ENCODE measurements at places on chromosomes 13 and 19.

DNA sequence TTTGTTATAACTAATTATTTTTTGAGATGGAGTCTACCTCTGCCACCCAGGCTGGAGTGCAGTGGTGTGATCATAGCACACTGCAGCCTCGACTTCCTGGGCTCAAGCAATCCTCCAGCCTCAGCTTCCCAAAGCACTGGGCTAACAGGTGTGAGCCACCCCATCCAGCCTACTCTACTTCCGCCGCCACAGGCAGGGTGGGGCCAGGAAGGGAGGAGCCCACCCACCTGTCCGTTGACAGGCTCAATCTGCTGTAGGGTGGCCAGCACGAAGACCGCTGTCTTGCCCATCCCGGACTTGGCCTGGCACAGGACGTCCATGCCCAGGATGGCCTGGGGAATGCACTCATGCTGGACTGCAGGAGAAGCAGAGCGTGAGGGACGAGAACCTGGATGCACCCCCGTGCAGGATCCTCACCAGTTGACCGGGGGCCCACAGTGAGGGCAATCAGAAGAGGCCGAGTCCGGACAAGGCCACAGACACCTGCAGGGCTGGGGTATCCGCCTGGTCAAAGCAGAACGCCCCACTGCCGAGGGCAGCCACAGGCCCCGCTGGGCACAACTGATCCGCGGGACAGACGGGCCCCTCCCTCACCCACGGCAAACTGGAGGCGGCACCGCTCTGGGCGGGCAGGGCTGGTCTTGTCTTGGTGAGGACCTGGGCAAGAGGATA is 6.7 kb downstream of the DDX39A start:
- DNase-seq = no peak

- DNase-seq = no peak
These were observed 133.5 kb upstream of the MIR17HG start for GRCh38 chr13:91214031-91214430.

GRCh38 chr13:107993239-107993949 is 221.9 kb downstream of the LIG4 start:
- DNase-seq = no peak

DNA sequence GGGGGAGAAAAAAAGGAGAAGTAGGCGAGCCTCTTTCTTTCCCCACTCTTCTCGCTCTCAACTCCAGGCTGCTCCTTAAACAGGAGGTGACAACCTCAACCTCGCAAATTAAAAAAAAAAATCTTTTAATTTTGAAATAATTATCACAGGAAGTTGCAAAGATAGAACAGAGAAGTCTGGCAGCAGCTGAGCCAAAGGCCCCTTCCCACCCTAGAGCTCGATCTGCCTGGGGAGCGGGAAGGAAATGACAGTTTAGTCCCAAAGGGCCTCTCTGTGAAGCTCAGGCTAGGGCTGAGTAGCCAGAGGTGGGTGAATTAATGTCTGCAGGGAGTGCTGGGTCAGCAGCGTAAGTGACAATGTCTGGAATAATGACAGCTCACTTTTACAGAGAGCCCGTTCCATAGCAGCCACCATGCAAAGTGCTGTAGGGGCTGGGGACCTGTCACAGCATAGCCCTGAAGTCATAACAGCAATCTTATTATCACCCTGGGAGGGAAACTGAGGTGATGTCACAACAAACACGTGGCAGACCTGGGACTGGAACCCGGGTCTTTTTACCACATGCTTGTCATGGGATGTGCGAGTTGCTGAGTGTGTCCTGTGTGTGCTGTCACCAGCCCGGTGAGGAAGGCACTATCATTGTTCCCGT is 8.8 kb upstream of the CD22 start:
- no peak for DNase-seq

DNA sequence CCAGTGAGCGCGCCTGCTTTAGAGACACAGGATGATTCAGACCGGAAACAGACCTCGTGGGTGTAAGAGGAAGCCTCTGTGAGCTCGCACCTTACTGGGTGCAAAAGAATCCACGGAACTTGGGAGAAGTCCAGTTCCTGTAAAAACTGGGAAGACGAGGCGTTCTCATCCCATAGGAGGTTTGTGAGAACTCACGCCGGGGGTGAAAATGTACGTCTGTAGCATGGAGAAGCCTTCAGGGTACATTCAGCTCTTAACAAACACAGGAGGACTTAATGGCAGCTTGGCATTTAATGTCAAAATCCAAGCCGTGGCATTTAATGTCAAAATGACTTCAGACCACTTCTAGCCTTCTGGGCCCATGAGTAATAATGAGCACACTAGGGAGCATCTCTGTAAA is 17.4 kb upstream of the OR7D2 start:
- DNase-seq = no peak

DNA sequence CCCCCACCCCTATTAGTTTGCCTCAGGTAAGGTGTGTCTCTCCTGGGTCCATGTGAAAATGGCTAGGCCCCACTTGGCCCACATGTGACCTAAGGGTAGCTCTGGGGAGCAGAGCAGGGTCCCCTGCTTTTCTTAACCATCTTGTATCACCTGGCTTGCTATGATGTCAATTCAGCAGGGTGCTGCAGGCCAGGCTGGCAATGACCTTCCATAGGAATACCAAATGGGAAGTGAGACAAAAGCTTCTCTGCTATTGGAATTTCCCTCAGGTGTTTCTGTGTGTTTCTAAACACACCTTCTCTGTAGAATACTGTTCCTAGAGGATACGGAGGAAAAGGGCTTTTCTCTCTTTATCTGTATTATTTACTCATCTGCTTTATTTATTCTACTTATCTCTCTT is 35.7 kb upstream of the DACH1 start:
- no peak for DNase-seq

- peak; percentile 16 for DNase-seq
These were observed 729.4 kb upstream of the SGCG start for GRCh38 chr13:22451327-22451741.

DNA sequence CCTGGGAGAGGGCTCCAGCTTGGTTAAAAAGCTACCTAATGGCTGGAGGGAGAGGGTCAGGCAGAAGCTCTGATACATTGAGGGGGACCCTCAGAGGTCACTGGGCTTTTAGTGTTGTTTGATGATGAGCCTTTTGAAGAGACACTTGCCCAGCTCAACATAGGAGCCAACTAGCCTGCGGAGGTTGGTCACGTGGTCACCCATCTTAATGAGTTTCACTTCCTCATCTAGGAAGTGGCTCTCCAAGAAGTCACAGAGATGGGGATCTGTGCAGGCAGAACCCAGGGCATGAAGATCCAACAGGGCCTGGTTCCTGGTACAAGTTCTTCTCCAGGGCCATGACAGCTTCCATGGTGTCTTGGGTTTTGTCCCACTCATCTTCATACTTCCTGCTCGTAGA is 33.4 kb downstream of the IPO5 start:
- no peak for DNase-seq

DNA sequence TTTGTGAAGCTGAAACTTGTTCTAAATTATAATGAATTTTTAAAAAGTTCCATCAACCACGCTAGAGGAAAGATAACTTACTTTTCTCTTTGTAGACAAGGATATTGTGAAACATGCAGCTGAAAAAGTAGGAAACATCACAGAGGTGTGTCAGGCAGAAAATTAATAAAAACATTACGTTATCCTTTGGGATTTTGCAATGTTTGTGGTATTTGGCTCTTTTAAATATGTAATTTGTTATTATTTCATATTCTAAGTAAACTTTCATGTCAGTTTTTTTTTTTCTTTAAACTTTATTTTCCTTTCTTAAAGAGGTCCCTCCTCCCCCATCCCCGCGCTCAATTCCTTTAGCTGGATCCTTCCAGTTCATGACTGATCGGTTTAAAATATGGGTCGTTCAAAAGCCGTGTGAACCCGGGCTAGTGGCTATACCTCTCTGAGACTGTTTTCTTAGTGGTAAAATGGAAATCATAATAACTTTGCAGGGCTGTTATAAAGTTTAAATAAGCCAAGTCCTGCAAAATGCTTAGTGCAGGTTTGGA is 740 bp upstream of the CCDC61 start:
- DNase-seq = no peak

- no peak for DNase-seq
These were observed 687 bp downstream of the MATK start for GRCh38 chr19:3785451-3785937.

DNA sequence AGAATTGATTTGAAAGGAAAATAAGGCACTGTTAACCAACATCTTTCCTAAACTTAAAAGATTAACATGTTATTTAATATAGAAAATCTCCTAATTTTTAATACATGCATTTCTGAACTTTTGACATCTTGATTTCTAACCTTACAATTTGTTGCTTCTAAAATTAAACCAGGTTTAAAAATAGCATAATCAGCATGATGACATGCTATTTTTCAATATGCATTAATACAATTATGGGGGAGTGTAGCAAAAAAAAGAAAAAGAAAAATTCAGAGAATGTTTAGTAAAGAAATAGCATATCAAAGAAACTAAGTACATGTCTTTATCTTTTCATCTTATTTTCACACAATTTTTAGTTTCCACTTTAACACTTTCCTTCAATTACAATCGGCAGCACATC is 98.7 kb downstream of the PCDH9 start:
- no peak for DNase-seq

DNA sequence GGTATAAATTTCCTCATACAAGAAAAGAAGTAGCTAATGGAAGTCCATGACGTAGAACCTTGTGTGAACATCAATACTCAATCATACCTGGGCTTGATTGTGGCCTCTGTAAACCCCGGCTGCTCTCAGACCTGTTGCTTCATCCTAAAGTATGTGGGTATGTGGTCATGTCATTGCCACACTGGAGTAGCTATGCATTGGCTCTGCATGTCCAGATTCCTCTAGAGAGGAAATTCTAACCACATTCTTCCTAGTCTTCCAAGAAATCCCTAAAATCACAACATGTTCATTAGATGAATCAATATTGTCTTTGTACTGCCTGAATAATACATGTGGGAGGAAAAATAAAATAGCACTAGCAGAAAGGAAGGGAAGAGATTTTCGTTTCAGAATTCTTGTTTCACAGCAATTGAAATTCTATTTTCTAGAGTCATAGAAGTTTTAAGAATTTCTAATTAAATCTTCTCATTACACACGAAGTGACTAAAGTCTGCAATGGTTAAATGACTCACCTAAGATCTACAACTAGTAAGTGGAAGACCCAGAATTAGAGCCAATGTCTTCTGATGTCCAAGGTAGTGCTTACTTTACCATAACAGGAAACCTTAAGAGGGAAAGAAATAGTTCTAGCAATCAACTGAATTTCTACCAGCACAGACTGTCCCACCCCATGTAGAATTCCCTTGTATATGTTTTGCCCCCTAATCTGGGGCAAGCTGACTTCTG is 28.0 kb downstream of the RXFP2 start:
- DNase-seq = no peak

DNA sequence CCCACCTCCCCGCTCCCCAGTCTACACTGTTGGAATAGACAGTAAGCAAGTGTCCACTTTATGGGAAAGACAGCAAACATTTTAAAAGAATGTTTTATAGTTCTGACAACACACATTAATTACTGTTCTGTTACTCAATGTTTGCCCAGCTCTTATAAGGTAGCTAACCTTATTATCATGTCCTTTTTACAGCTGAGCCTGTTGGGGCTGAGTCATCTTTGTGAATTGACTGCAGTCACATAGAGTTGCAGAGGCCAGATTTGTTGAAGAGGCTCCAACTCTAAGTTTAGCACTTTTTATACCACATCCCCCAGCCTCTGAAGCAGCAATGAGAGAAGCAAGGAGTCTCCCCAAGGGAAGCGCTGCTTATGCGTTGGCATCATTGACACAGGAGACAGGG is 76.2 kb downstream of the C13orf42 start:
- no peak for DNase-seq

DNA sequence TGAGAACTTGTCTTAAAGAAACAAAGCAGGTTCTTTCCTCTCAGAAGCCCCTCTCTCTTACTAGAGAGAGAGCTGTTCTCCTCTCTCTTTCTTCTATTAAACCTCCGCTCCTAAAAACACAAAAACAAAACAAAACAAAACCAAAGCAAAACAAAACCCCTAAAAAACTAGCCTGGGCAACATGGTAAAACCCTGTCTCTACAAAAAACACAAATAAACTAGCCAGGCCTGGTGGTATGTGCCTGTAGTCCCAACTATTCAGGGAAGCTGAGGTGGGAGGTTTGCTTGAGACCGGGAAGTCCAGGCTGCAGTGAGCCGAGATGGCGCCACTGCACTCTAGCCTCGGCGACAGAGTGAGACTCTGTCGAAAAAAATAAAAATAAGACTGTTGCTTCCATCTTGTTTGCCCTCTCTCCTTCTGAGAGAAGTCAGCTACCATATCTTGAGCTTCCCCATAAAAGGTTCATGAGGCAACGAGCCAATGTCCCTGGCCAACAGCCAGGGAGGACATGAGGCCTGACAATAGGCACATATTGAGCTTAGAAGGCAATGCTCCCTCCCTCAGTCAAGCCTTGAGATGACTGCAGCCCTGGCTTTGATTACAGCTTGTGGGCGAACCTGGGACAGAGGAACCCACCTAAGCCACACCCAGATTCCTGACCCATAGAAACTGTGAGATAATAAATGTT is 17.5 kb upstream of the FLT3 start:
- DNase-seq = no peak

DNA sequence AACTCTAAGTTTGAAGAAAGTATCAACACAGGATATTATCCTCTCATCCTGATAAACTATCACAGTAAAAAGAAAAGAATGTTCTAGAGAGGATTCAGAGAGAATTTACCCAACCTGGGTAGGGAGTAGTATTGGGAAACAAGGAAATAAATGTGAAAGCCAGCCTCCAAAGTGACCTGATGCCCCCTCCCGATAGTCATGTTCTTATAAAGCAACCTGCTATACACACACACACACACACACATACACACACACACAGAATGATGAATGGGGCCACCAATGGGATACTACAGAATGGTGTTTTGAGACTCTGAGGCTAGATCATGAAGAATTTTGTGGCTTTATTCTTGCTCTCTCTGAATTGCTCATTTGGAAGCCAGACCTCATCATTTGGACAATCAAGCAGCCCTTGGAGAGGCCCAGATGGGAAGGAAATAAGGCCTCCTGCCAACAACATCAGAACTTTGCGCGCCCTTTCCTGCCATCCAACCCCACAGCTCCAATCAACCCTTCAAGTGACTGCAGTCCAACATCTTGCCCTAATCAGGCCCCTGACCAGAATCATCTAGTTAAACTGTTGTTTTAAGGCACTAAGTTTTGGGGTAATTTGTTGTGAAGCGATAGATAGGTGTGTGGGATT is 807.9 kb upstream of the ARGLU1 start:
- DNase-seq = no peak

- DNase-seq = no peak
These were observed 788 bp upstream of the RTBDN start for GRCh38 chr19:12834976-12835757.

DNA sequence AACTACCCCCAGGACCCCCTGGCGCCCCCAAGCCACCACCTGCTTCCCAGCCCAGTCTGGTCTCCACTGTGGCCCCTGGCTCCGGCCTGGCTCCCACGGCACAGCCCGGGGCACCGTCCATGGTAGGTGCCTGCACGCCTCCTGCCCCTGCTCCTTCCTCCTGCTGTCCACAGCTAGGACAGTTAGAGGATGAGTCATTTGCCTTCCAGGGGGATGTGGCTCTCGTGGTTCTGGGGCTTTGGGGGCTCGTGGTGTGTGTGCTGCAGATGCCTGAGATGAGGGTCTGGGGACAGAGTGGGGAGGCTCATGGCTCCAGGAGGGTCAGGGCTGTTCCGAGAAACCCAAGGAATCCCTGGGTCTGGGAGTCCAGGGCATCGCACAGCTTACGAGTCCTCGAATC is 12.7 kb downstream of the MED25 start:
- DNase-seq = no peak

Data from right renal pelvis (tissue), 4 donors.